ENCODE measurements at places on chromosomes 1 and 21.
A peak's percentile ranks its signal among the peaks of the same experiment; 100 is the strongest.

DNA sequence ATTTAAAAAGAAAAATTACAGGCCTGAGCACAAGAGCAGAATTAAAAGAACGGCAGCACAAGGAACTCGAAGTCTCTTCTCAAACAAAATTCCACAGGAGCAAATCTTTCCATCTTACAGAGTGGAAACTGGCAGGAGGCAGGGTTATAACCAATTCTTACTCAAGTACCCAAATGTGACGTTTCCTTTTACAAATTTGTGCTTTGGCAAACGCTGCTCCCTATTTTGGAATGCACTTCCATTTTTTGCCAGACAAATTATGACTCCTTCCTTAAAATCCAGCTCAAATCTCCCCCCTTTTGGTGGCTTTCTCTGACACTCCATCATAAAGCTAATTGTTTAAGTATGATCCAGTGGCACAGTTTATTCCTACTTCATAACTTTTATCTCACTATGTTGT is 7.8 kb downstream of the ERI3 start:
- no peak for DNase-seq

DNA sequence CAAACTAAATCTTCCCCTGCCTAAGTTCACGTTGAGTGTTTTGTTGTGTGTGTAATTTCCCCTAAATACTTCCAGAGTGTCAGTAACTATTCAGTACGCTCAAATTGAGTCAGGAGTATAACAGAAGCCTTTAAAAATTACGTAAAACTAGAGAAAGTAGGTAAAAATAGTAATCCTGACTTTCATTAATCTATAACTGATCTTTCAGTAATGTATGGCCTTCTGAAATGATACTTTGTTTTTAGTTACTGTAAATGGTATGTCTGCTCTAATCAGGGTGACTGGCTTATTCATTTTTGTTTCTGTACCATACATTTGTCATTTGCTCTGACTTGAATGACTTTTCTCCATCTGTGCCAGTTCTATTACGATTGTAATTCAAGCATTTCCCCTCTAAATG is 29.4 kb downstream of the MIER1 start:
- DNase-seq: no peak

- DNase-seq: no peak
Measured at GRCh38 chr1:81406292-81406999, 394.3 kb upstream of the ADGRL2 start.

GRCh38 chr1:234583755-234584419 is 26.1 kb downstream of the IRF2BP2 start:
- DNase-seq: no peak

- DNase-seq: no peak
Measured at GRCh38 chr1:85448358-85448757, 16.6 kb downstream of the DDAH1 start.

GRCh38 chr1:90012300-90012699 is 17.4 kb downstream of the ZNF326 start:
- DNase-seq: no peak

DNA sequence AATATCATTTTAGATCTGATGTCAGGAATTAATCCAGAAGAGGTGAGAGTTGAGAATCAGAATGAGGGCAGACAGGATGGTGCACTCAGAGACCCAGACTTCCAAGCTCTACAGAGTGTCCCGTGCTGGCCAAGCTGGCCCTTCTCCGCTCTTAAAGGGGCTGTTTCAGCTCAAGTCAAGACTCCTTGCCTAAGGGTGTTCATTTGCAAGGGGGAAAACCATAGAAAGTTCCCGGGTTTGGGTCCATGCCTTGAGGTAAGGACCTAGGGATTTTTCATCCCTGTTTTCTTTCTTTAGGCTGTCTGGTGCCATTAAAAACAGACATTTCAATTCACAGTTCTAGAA is 47.5 kb downstream of the EDN2 start:
- no peak for DNase-seq

GRCh38 chr1:76905876-76906595 is 38.8 kb downstream of the ST6GALNAC5 start:
- no peak for DNase-seq

GRCh38 chr1:37123276-37124115 is 89.2 kb upstream of the GRIK3 start:
- DNase-seq: no peak

GRCh38 chr1:36881068-36881405 is 153.3 kb downstream of the GRIK3 start:
- DNase-seq: no peak

- DNase-seq: no peak
Measured at GRCh38 chr1:199909137-199909536, 118.4 kb upstream of the NR5A2 start.

DNA sequence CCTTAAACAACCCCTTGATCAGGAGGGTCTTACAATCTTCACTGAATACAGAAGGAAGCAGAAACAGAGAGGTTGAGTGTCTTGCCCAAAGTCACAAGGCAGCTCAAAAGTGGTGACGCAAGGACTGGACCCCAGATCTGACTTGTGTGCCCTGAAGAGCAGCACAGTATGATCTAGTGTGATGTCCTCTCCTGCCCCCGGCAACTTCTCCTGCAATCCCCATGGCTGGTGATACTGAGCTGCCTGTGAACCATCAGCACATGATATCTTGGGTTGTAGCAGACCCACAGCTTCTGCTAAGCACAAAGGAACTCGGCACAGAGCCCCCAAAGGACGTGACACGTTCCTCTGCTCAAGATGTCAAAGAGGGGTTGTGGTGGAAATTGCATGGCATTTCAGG is 51.2 kb upstream of the EDN2 start:
- no peak for DNase-seq

DNA sequence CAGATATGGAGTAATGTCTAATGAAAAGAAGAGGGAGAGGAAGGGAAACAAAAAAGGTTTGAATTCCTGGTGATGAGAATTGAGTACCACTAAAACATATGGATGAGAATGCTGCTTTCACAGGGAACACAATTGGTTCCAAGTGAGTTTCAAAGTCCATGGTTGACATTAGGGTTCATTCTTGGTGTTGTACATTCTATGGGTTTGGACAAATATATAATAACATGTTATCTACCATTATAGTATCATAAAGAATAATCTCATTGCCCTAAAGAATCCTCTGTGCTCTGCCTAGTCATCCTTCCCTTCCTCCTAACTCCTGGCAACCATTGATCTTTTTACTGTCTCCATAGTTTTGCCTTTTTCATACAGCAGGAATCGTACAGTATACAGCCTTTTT is 20.1 kb downstream of the TMCO1 start:
- DNase-seq: no peak

GRCh38 chr1:14742181-14742980 is 143.9 kb downstream of the KAZN start:
- DNase-seq: peak; percentile 92

- DNase-seq: no peak
Measured at GRCh38 chr1:40309374-40310128, 7.5 kb downstream of the COL9A2 start.

DNA sequence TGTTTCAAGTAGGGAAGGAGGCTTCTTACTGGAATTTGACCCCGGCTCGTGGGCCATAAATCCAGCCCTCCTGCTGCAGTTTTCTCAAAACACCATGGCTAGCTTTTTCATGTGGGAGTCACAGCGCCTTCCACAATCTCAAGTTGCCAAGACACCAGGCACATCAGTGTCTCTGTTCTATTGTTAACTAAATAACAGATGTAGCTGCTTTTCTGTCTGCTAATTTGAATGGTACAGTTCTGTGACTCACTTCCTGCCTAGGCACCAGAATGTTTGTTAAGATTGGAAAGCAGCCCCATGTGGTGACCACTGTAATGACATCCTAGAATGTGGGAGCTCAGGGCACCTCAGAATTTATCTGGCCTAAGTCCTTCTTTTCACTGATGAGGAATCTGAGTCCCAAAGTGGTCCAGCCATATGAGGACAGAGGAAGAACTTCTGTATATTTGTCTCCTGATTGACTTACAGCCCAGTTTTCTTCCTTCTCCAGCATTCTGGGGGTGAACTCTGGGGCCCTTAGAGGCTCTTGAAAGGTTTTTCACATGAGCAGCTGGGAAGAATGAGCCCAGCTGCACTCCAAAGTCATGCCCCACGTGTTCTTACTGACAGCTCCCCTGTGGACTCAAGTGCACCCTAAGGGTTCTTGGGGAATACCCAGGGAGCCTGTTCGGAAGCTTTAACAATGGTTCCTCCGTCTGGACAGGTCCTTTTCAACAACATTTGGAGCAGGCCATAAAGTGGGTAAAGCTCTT is 27.5 kb downstream of the TRIM45 start:
- DNase-seq: no peak

GRCh38 chr1:192766009-192766625 is 42.7 kb upstream of the RGS2 start:
- DNase-seq: no peak

GRCh38 chr1:36157973-36158826 is 2.2 kb downstream of the MAP7D1 start:
- DNase-seq: no peak

GRCh38 chr1:182869241-182869666 is 30.1 kb downstream of the DHX9 start:
- no peak for DNase-seq

DNA sequence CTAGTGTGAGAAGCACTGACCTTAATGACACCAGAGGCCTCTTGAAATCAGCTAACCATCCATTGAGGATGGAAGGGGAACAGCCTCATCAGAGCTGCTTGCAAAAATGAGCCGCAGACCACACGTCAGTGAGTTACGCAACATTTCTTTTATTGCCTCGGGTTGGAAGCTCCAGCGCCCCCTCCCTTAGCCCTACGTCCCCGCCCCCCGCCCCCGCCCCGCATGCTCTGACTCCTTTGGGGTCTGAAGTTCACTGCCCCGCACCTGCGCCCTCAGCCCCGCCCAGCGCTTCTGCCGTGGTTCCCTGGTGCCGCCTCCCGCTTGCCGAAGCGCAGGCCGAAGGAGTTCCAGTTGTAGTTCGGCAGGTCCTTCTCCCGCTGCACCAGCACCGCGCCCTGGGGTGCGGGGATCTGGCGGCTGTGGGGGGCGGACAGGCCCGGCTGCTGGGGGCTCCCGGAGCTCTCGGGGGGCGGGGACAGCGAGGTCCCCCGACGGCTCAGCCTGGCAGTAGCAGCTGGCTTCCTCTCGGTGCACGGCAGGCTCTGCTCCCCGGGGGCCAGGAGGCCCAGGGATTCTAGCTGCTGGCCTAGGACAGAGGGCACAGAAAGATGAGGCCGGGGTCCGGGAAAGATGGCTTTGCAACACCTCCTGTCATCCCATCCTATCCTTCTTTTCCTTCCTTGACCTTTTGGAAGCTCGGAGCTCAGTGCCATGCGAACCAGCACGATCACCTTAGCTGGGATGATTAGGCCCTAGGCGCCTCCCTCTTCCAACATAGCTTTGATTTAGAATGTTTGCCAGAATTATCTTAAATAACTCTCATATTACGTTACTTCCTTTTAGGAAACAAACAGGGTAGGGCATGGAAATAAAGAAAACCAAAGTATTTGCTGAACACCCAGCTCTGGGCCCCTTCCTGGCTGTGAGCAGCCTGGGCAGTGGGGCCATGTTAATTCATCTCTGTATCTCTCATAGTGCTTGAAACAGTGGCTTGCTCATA is 5.8 kb downstream of the KISS1 start:
- DNase-seq: no peak

- DNase-seq: no peak
Measured at GRCh38 chr1:59499943-59500569, 203.2 kb downstream of the FGGY start.

- no peak for DNase-seq
Measured at GRCh38 chr1:85048296-85049064, at the start of gene MCOLN3. Gene MCOLN3, minus strand, starts transcription at chr1:85048500. Its CDS starts 3,140 bp downstream, at chr1:85045360.

GRCh38 chr1:93757256-93758036 is 75.8 kb upstream of the BCAR3 start:
- no peak for DNase-seq

DNA sequence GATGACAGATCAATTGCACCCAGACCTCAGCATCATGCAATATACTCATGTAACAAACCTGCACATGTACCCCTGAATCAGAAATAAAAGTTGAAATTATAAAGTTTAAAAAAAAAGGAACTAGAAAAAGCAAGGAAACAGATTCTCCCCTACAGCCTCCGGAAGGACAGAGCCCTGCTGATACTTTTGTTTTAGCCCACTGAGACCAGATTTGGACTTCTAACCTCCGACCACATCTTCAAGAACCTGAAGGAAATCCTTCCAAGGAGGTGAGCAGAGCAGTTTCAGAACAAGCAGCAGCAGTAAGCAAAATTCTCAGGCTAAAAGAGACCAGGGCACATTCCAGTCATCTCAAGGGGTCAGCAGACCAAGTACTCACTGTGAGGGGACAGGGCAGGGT is 54.5 kb downstream of the TM2D1 start:
- DNase-seq: no peak

DNA sequence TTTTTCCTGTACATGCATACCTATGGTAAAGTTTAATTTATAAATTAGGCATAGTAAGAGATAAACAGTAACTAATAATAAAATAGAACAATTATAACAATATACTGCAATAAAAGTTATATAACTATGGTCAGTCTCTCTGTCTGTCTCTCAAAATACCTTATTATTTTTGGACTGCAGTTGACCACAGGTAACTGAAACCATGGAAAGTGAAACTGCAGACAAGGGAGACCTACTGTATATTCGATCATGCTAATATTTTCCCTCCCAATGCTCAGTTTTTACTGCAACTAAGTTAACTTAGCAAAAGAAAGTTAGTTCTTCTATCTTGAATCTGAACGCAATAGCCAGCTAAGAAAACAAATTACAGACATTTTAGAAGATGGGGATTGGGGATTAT is 12.3 kb upstream of the DHX9 start:
- no peak for DNase-seq

- no peak for DNase-seq
Measured at GRCh38 chr1:161066694-161067093, 3.0 kb downstream of the ARHGAP30 start.

DNA sequence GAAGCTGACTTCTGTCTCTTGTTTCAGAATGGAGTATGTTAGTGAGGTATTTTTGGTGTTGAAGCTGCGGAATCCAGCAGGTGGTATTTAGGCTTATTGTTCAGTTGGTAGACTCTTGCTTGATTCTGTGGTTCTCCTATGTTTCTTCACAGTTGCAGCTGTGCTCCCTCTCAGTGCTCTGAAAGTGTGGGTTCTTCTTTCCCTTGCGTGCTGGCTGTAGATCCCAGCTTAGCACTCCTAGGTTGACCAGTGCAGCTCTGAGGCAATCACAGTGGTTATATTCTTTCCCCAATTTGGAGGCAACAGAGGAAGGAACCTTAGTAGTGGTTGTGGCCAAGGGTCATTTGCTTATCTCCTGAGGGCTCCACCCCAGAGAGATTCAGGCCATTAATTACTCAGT is 269.2 kb upstream of the NRIP1 start:
- no peak for DNase-seq

DNA sequence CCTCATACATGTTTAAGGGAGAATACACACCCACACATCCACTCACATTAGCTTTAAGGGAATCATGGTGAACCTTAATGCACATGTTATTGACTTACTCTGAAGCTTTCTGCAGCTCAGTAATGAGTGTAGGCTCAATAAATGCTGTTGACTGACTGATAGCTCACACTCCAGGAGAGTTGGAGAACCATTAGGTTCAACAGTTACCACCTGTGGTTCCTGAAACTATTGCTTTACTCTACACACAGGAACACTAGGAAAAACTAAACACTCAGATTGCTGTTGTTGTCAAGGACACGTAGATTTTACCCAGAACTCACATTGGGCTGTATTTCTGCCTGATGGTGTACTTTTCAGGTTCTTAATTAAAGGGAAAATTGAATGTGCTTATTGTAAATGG is 37.3 kb downstream of the ZC3H11B start:
- DNase-seq: no peak

- DNase-seq: no peak
Measured at GRCh38 chr1:116066868-116067565, 44.2 kb upstream of the MAB21L3 start.
